ENCODE measurements at places on chromosomes 5 and 9. TPM values are rescaled to one million over a fixed set of nuclear protein-coding genes. Genes with fewer than 3 reads are reported as not detected.

DNA sequence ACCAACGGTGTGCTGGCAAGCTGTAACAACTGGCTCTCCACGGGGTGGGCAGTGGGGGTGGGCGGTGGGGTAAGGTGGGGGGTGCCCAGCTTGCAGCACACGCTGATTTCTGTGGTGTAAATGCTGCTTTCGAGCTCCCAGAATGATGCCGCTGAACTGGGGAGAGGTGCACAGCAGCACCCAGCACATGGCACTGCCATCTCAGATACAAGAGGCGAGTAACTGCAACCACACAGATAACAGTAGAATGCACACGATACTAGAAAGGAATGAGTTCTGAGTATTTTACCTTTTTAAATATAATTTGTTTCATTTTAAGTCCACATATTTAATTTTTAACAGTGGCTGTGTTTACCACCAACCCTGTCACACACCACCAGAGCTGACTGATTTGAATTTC lies 87.9 kb downstream of the SEMA4D start:
- DNase-seq, result no peak

GRCh38 chr9:71909887-71910649 lies 925 bp downstream of the ABHD17B start:
- peak; percentile 63 for DNase-seq

Gene TENT4A
- 4.9 TPM for total RNA-seq

Gene PCDHA5
- total RNA-seq, result 0.31 TPM

DNA sequence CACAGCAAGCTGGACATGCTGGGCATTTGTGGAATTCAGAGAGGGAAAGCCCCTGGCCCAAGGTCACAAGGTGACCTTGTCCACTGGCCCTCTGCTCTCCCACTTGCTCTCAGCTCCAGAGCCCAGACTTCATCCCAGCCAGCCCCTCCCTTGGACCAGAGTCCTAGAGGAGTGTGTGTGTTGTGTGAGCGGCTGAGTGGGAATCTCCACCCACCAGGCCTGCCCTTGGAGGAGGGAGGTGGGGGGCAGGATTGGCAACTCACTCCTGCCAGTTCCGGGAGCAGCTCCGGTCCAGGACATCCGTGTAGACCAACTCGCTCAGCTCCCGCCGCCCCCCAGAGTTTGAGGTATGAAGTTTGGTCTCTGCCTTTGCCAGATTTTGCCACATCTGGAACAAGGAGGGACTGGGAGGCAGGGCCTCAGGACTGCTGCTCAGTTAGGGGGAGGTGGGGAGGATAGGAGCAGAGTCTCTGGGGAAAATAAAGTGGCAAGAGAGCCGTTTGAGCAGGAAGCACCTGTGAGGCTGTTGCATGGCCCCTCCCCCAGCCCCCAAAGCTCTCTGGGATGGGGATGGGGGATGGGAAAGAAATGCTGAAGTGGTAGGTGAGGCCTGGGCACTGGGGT lies 1.4 kb downstream of the MZB1 start:
- DNase-seq, result no peak

DNA sequence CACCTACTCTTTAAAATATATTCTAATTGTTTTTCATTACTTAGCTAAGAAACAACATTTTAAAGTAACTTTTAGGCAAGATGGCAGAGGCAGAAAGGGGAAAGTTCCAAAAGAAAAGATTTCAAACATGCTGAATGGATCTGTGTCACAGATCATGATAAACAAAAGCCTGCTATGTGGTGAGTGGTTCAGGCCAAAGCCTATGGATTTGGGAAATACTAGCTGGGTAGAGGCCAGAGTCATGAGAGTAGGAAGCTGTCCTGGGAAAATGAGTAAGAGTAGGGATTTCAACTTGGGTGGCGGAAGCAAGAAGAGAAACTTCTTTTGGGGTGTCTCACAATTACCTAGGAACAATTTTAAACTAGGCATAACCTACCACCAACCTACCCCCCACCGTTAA lies 68.7 kb upstream of the GRHPR start:
- DNase-seq, result no peak

Gene CANX
- total RNA-seq, result 477 TPM

GRCh38 chr9:69411931-69412740 lies 87.1 kb downstream of the ENTREP1 start:
- DNase-seq, result no peak

DNA sequence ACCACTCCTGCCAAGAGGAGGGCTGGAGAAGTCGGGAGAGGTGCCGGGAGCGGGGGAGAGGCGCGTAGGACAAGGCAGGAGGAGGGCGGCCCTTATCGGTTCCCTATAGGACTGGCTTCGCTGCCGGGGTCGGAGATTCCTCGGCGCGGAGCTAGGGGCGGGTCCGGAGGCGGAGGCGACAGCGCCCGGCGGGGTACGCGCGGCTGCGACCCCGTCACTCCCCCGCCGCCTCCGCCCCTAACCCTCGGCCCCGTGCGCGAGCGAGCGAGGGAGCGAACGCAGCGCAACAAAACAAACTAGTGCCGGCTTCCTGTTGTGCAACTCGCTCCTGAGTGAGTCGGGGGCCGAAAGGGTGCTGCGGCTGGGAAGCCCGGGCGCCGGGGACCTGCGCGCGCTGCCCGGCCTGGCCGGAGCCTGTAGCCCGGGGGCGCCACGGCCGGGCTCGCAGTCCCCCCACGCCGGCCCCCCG lies 2.0 kb downstream of the GLIS3 start:
- no peak for DNase-seq

Gene C5orf52
- total RNA-seq, result not detected

DNA sequence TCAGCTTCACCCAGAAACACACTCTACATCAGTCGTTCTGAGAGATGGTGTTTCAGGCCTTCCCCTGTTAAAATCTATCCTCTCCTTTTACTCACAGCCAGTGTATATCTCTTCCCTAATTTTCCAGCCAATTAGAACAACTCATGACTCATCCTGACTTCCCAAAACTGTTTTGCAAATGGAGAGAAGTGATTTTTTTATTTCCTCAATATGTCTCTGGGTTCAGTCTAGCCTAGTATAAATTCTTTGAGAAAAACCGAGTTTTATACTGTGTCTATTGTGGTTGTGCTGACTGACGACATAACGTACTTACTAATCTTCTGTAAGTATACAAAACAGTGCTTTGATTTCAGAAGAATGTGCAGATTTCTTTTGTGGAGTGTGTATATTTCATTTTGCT lies 28.4 kb upstream of the CAST start:
- DNase-seq, result no peak

GRCh38 chr5:141512390-141512910 lies 23.6 kb downstream of the PCDHGC5 start:
- DNase-seq, result peak; percentile 80

Gene ESM1
- total RNA-seq, result not detected

Gene RNF183
- total RNA-seq, result not detected

Gene PNPLA7
- total RNA-seq, result not detected

Gene IL5
- total RNA-seq, result not detected

Gene CNTFR
- 0.78 TPM for total RNA-seq

- no peak for DNase-seq
Measured at GRCh38 chr9:124717597-124717996, 53.5 kb downstream of the NR6A1 start.

GRCh38 chr5:131994533-131995226 lies 16.8 kb downstream of the ACSL6 start:
- no peak for DNase-seq

GRCh38 chr5:58351190-58351589 lies 108.7 kb downstream of the PLK2 start:
- no peak for DNase-seq

- no peak for DNase-seq
Measured at GRCh38 chr9:3371842-3372241, 154.0 kb downstream of the RFX3 start.

- DNase-seq, result no peak
Measured at GRCh38 chr5:24364711-24365110, 280.1 kb downstream of the CDH10 start.

Gene MLANA
- not detected for total RNA-seq

DNA sequence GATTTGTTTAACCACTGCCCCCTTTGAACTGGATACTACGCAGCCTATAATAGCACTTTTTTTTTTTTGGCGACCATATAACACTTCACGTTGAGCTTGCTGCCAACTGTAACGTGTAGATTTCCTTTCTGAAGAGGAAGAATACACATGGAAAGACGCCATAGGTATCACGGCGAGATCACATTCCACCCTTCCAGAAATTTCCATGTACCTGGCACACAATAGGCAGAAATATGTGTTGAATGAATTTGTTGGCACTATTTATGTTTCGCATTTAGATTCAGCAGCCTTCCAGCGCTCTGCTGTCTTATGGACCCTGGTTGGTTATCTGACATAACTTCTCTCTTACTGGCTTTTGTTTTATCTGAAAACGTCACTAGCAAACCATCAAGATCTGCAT lies 250.3 kb downstream of the SLIT3 start:
- DNase-seq, result no peak

Gene PPP3R2
- total RNA-seq, result not detected

Gene HDHD3
- total RNA-seq, result 26.1 TPM

Gene ADGRV1
- total RNA-seq, result not detected

- DNase-seq, result no peak
Measured at GRCh38 chr9:137379761-137380161, 43.2 kb downstream of the EXD3 start.

GRCh38 chr5:63553073-63553472 lies 409.2 kb downstream of the HTR1A start:
- no peak for DNase-seq

GRCh38 chr9:99326112-99326916 lies 104.2 kb downstream of the SEC61B start:
- no peak for DNase-seq

Gene CDH9
- not detected for total RNA-seq

DNA sequence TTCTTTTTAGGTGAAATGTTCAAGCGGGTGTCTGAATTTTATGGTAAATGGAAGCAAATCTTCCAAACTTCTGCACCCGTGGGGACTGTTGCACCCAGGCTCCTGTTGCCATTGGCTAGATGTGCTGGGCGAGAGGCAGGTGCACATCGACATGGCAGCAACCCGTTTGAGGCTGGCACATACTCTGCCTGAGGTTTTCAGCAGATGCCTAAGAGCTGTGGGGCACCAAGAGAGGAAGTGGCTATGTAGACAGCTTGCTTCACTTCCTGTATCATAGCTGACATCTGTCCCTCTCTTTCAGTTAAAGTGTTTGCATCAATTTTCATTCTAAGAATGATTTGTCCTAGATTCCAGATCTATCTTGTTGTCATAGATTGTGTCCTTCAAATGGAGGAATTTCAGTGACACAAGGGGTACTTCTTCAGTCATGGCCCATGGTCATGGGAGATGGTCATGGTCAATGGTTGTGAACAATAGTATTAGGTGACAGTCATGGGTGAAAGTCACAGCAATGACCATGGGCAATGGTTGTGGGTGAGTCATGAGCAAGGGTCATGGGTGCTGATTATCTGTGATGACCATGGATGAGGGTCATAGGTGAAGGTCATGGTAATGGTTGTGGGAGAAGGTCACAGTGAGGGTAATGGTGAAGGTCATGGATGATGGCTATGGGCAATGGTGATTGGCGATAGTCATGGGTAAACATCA lies 115.1 kb upstream of the IRX4 start:
- DNase-seq, result no peak

- DNase-seq, result no peak
Measured at GRCh38 chr5:35919191-35919590, 19.2 kb downstream of the CAPSL start.

Gene RORB
- total RNA-seq, result not detected

DNA sequence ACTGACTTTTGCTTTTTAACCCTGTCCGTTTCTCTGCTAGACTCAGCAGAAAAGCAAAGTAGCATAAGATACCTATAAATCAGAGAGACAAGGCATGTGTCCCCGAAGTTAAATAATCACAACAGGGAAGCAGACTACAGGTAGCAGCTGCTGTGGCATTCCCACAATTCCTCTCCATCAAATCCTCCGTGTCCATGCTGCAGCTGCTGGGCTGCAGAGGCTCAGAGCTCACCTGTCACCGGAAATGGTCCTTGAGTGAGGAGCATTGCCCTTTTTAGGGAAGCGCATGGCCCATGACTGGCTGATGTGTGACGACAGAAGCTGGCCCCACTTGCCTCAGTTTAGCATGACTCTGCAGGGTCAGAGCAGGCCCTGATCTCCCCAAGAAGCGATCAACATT lies 125.0 kb downstream of the MSX2 start:
- no peak for DNase-seq

DNA sequence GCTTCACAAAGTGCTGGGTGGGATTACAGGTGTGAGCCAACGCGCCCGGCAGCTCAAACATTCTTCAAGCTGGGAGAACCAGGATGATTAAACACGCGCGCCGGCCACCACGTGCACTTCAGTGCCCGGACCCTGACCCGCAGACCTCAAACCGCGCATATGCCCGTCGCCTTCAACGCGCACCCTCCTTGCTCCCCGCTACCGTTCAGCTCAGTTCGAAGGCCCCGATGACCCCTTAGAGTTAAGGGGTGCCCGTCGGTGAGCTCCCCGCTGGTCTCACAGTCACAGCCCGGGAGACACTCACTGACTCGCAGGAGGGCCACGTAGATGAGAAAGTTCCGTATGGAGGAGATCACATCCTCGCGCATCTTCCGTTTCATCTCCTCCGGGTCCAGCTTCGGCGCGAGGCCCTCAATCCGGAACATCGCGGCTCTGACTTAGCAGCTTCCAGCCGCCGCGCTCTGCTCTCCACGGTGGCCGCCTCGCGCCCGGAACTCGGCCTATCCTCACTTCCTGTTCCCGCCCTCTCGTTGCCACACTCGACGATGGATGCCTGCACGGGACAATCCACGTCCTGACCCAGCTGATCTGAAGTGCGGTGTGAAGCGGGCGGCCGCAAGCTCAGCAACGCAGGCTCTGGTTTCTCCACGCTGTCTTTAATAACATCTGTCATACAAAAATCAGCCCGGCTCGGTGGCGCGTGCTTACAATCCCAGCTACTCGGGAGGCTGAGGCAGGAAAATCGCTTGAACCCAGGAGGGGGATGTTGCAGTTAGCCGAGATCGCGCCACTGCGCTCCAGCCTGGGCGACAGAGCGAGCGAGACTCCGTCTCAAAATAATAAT lies at the start of gene TOMM5:
Gene TOMM5, minus strand, starts transcription at position 490 of the 844 bp plus-strand sequence. Its CDS starts 65 bp downstream, at position 425.
- peak; percentile 92 for DNase-seq

DNA sequence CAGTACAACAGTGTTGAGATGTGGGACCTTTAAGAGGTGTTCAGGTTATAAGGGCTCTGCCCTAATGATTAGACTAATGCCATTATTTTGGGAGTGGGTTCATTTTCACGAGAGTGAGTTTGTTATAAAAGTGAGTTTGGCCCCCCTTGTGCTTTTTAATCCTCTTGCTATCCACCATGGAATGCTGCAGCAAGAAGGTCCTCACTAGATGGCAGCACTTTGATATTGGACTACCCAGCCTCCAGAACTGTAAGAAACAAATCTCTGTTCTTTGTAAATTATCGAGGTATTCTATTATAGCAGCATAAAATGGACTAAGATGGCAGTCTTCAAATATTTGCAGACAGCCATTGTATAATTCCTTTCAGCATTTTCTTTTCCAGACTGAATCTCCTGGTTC lies 212.4 kb downstream of the LRRC70 start:
- no peak for DNase-seq

Gene PRR7
- 30.8 TPM for total RNA-seq

Gene FAM81B
- not detected for total RNA-seq

Gene GRXCR2
- not detected for total RNA-seq

Measured in G401 (cell line).